ENCODE measurements at places on chromosomes 3 and 15.

DNA sequence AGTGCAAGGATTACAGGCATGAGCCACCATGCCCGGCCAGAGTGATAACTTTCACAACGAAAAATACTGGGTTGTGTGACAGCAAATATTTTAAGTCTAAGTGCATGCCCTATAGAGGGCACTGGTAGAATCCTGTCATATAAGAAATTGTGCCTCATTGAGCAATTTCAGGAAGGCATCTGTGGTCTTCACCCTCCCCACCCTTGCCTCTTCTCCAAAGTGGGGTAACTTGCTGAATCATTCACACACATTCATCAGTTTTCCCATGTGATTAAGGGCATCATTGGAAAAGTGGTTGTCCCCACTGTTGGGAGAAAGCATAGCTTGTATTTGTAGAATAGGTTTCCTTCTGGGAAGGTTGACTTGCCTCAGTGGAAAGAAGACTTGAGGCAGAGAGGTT lies 9.2 kb downstream of the MITF start:
- no peak for DNase-seq

DNA sequence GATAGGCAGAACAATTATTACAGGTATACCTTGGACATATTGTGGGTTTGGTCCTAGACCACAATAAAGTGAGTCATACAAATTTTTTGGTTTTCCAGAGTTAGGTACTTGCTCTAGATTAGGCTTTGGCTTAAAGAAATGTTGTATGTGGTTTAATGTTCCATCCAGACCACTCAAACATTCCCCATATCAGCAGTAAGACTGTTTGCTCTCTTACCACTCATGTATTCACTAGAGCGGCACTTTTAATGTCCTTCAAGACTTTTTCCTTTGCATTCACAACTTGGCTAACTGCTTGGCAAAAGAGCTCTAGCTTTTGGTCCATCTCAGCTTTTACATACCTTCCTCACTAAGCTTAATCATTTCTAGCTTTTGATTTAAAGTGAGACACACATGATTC lies 250.5 kb upstream of the SETMAR start:
- no peak for DNase-seq

DNA sequence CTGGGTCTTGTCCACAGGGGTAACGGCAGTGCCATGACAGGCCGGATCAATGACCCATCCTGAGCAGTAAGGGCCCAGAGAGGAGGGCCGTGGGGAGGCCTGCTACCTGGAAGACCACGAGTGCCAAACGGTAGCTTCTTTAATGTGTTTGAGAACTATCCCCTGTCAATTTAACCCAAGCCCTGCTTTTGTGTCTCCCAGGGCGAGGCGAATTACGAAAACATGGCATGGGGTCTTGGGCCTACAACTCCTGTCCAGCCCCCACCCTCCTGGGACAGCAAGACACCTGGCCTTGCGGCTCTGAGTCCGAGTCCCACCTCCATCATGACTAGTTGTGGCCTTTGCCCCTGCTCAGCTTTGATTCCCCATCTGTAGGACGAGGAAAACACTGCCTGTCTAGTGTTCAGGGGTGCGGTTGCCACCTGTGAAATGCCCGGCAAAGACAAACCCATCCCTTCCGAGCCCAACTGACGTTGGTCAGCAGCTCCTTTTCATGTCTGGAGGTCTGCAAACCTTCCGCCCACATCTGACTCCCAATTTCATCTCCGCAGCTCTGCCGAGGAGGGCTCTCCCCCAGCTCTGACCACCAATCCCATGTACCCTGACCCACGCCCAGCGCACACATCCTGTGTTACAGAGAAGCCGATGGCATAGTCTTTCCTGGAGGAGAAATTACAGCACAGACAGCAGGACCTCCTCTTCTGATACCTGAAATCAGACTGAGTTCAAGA lies 28.9 kb upstream of the SNRPA1 start:
- no peak for DNase-seq

- DNase-seq = no peak
Observed at GRCh38 chr15:95739131-95739530, 591.4 kb upstream of the NR2F2 start.

DNA sequence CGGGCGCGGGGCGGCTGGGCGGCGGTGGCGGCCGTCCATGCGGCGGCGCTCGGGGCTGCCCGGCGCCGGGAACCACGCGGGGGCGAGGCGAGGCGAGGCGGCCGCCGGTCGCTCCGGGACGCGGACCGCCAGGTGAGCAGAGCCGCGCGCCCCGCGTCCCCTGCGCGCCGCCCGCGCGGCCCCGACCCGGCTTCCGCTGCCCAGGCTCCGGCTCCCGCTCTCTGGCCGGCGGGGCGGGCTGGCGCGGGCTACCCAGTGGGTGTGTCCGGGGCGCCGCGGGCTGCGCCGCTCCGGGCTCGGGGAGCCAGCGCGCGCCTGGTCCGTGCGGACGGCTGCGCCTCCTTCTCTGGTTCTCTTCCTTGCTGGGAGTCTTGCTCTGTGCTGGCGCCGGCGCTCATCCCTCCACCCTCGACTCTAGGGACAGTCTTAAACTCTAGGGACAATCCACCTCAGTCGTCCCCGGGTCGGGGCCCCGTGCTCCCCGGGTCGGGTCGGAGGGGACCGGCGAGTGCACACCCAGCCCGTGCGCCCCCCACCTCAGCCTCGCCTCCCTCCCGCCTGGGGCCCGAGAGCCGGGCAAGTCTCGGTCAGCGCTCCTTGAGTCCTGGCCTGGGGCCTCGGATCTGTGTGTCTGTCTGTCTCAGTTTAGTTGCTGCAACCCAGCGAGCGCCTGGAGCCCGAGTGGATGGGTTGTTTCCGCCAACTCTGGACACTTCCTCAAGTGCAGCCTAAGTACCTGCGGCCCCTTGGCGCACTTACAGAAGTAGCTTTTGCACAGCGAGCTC lies 488 bp downstream of the THSD4 start:
- DNase-seq = no peak

DNA sequence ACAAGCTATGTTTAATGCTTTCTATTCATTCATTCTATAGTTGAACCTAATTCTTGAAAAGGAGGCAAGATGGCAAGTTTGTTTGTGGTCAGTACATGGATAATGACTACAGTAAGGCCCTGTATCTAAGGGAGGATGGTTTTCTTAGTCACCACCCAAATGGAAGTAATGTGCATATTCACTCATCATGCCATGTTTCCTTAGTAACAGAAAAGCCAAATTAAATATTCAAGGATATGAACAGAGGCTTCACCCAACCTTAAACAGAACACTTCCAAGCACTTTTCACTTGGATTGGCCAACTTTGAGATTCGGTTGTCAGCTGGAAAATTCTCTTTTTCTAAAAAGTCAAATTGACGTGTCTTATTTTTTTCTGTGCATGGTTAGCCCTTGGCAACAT lies 805.3 kb upstream of the LMCD1 start:
- DNase-seq = no peak

DNA sequence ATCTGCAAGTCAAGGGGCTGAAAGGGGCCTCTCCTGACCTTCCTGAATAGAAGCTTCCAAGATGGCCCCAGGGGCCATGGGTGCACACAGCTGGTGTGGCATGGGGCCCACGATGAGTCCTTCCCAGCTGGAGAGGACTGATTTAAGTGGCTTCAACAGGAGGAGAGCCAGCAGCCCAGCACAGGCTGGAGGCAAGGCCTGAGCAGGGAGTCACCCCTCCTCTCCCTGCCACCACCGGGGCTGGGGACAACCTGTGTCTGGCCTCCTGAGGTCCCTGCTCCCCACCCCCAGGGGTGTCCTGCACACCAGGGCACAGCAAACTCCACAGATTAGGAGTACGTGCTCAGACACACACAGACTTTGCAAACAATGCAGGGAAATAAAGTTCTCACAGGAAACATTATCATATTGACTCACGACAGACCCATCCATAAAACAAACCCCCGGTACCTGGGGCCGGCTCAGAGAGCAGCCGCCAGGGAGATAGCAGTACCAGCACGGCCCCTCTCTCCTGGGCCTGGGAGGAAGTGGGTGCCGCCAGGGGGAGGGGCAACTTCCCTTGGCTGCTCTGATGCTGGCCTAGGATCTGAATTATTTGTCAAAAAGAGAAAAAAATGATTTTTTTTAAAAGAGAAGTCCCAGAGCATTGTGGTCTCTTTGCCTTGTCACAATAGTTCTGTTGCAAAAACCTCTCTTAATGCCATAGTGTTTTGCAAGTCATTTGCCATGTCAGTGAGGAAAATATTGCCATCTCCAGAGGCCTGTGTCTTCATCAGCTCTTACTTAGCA lies 21.9 kb upstream of the TSEN2 start:
- no peak for DNase-seq

GRCh38 chr3:161175506-161175905 lies 45.6 kb upstream of the NMD3 start:
- no peak for DNase-seq

DNA sequence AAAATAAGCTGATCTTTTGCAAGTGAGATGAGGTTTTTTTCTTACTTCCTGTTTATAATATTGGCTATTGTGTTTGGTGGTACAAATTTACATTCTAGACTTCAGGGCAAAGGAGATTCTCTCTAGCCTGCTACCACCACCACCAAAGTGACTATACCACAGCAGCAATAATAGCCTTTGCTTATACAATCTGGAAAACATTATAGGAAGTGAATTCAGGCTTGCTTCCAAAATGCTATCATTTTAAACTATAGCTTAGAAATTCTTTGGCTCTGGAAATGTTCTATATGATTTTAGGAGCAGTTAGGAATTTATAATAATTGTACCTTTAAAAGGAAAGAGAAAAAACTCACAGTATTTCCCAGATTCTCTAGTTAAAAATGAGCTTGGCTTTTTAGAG lies 94.4 kb downstream of the TFG start:
- no peak for DNase-seq

- no peak for DNase-seq
Observed at GRCh38 chr15:57432141-57432741, 55.9 kb downstream of the CGNL1 start.

DNA sequence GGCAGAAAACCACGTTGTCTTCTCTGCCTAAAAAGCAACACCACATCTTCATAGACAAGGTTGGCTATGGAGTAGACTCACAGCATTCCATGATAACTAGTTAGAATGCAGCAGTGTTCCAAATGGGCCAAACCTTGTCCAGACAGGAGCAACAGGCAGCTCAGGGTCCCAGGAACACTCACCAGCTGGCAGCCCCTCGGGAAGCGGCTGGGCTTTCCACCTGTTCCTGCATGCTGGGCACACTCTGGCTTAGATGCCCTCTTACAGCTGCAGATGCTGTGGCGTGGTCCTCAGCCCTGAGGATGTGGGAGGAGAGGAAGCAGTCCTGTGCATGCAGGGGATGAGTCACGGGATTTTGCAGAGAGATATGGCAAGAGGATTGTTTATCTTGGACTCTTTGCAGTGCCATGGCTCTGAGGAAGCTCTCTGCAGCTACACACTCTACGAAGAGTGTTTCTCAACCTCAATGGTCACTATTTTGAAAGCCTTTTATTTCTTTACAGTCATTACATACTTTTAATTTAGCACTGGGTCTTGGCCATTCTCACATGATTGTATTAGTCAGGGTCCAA lies 11.3 kb downstream of the NRROS start:
- no peak for DNase-seq

GRCh38 chr3:63240381-63240902 lies 37.7 kb upstream of the SYNPR start:
- no peak for DNase-seq

- DNase-seq = no peak
Observed at GRCh38 chr3:175057401-175057800, 198.3 kb downstream of the NAALADL2 start.

- DNase-seq = no peak
Observed at GRCh38 chr15:41965441-41966413, 6.6 kb downstream of the EHD4 start.

DNA sequence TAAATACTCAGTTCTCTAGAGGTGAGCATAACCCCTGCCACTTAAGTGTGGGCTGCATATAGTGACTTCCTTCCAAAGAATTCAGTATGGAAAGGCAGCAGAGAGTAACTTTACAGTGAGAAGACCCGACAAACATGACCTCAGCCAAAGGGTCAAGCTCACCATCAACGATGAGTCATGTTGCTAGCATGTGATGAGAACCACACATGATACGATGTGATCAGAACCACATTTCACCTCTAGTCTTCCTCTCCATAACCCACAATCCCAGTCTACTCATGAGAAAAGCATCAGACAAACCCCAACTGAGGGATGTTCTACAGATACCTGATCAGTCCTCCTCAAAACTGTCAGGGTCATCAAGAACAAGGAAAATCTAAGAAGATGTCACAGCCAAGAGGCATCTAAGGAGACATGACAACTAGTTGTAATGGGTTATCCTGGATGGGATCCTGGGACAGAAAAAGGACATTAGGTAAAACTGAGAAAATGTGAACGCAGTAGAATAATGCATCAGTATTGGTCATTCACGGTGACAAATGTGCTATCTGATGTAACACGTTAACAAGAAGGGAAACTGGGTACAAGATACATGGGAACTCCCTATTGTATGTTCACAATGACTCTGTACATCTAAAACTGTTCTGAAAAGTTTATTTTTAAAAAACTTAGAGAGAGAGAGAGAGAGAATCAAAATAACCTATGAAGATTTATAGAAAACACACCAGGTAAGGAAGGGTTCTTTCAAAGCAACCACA lies 28.3 kb downstream of the SEC61A1 start:
- no peak for DNase-seq
